ENCODE measurements at places on chromosomes 6 and 20.

- no peak for DNase-seq
These were observed 59.8 kb downstream of the IGF2R start for GRCh38 chr6:160028487-160029275.

- no peak for DNase-seq
These were observed 57.6 kb downstream of the TRERF1 start for GRCh38 chr6:42394151-42394550.

DNA sequence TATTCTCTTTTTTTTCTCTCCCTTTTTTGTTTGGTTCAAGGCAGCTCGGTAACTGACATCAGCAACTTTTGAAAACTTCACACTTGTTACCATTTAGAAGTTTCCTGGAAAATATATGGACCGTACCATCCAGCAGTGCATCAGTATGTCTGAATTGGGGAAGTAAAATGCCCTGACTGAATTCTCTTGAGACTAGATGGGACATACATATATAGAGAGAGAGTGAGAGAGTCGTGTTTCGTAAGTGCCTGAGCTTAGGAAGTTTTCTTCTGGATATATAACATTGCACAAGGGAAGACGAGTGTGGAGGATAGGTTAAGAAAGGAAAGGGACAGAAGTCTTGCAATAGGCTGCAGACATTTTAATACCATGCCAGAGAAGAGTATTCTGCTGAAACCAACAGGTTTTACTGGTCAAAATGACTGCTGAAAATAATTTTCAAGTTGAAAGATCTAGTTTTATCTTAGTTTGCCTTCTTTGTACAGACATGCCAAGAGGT lies 10.6 kb downstream of the HEY2 start:
- no peak for DNase-seq

DNA sequence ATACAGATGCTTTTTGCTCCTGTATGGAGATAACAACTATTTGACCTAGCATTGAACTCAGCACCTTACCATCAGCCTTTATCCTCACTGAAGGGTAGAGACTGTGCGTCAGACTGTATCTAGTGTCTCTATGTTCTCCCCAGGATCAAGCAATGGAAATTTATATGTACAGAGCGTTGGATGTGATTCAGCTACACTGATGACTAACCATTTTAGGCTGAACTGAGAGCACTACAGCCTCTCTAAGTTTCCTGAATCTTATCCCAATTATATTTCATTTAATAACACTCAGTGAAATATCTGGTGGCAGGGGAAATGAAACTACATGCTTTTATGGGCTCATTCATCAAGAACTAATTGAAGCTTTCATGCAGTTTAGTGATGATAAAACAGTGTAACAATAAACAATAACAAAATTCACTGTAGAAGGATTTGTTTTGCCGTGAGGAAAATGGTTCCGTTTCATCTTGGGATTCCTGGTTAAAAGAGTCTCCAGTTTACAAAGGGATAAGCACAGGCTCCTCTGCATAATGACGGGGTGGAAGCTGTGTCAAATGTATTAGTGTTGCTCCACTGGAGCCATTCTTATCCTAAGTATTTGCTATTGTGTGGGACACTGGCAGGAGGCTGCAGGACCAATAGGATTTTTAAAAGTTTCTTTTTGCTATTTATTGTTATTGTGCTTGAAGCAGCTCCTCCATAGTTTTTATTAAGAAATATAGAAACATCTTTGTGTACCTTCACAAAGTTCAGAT lies 567.6 kb upstream of the MMS22L start:
- no peak for DNase-seq

DNA sequence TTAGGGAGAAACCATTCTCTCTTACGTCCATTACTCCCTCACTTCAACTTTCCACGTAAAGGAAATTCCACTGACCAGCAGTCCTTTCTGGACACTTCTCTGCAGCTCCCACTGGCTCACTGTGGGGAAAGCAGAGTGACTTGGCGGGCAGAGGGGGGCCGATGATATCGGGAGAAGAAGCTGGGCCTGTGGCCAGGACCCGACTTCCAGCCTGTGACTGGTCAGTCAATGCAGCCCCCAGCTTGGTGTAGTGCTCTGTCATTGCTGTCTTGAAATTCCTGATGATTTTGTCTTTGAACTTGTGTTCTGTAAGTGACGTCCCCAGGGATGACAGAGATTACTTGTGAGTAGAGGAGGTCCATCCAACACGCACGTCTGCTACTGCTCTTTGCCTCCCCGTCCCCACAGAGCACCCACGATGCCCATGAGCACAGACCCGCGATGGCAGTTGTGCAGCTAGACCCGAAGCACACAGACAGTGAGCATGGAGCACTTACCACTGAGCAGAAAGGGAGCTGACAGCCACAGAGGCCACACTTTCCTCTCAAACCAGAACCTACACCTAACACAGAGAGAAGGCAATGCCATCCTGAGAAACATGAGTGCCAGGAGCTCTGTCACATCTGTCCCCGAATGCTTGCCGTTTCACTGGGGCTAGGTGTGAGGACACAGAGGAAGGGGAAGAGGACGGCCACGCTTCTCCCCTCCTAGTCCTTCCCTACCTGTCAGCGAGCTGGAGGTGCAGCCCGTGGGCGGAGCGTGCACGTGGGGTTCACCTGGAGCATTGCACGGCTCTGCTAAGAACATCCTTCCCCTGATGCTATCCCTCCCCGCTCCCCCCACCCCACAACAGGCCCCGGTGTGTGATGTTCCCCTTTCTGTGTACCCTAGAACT lies 25.7 kb downstream of the DACT2 start:
- no peak for DNase-seq

DNA sequence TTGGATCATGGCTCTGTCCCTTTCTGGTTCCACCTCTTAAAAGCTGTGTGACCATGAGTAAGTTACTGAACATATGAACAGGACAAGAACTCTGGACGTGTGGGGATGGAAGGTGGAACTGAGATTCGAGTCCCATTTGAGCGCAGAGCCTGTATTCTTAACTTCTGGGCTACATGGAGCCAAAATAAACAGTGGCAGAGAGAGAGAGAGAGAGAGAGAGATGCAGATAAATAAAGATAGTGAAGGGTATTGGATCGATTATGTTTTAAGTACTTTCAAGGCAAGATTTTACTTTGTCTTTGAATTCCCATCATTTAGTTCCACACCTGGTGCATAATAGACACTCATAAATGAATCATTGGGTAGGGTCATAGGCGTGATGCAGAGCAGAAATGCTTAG lies 39.7 kb downstream of the SLC35D3 start:
- DNase-seq = no peak

DNA sequence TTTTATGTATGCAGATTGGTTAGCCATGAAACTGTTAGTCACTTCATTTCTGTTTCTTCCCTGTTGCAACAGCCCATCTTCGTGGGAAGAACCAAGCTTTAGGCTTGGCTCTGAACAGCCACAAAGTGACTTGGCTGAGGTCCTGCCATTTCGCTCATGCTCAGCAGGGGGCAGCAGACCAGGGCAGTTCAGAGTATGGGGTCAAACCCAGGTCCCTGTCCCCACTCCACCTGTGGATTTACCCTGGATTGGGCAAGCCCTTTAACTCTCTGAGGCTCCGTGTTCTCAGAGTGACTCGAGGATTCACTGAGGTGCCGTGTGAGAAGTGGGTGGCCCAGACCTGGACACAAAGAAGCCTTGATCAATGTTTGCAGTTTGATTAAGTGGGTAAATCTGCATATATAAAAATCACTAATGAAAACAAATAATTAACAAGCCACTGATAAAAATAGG lies 19.8 kb upstream of the MAP1LC3A start:
- DNase-seq = peak; percentile 52

DNA sequence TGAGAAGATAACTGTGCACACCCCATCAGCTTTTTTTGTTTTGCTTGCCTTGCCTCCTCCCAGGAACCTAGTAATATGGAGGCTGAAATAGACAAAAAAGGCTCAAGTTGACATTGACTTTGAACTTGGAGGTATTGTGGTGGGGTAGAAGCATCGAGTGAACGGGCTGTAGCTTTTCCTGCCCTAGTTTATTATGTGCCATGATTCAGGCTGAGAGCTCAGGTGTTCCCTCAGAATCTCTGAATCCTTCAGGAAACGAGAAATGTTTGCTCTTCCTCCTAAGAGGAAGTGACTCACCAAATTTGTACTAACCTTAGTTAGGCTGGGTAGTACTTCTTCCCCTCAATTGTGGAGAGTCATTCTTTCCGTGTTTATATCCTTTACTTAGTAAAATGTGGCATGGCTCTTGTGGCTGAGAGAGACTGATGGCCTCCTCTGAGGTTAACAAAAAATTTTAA lies 98.8 kb downstream of the SASH1 start:
- no peak for DNase-seq

- DNase-seq = no peak
These were observed 208.1 kb upstream of the AGPAT4 start for GRCh38 chr6:161481786-161482516.

DNA sequence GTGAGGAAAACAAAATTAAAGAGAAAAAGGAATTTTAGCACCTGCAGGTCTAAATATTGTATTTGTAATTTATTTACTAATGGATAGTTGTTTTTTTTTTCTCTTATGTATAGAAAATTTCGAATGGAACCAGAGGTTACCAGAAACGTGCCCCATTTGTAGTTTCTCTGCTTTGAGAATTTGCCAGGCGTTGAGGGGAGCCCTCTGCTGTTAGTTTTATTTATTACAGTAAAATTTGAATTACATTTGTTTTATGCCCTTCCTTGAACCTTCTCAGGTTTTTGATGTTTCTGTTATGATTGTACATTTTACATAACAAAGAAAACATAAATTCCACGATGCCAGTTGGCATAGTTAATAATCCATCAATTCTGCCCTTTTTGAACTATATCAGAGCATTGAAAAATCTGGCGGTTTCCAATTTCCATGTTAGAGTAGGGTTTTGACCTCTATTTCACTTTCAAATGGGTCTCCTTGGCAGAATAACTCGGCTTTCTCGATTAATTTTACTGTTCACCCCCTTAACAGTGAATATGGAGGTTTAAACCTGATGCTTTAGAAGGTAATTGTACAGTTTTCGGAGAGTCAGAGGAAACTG lies 35.1 kb upstream of the RFPL4B start:
- no peak for DNase-seq

GRCh38 chr6:37207903-37208456 lies 38.0 kb downstream of the PIM1 start:
- peak; percentile 63 for DNase-seq

DNA sequence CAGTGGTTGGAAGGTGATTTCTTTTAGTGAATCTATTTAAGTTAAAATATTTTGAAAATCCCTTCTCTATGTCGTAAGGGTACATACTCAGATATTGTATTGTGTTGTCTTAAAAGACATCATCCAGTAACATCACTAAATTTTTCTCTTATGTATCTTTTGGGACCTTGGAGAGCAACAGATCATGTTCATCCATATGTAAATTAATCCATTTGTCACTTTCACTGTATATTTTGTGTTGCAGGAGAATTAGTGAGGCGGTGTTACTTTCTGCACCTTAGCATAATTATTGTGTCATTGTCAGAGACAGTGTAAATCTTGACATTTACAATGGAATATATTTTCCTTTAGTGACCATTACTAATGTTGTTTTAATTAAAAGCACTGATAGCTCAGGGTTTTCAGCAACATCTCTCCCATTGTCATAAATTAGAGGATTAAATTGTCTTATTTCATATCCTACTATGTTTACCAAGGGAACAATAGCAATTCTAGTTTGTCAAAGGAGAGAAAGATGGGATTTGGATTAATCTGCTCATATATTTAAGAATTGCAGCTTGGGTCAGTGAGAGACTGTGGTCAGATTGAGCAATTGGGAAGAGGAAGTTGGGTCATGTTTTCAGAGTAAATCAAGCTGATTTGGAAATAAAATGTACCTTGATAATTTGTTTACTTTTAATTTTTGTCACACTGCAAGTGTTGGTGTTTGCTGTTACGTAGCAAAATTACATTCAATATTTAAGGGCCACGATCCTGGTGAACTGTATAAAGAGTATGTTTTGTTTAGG lies 22.7 kb downstream of the DOK5 start:
- DNase-seq = no peak

- no peak for DNase-seq
These were observed 134.8 kb downstream of the GJA10 start for GRCh38 chr6:90028995-90029635.

GRCh38 chr6:50062051-50062450 lies 12.3 kb upstream of the DEFB112 start:
- DNase-seq = no peak

- no peak for DNase-seq
These were observed 165.0 kb upstream of the JARID2 start for GRCh38 chr6:15080895-15081294.

- DNase-seq = no peak
These were observed 60.9 kb downstream of the COL9A1 start for GRCh38 chr6:70241991-70242420.

GRCh38 chr6:127515234-127515793 lies 3.8 kb downstream of the MTCL3 start:
- DNase-seq = peak; percentile 12

GRCh38 chr20:57396984-57397692 lies 5.9 kb downstream of the RBM38 start:
- DNase-seq = no peak

DNA sequence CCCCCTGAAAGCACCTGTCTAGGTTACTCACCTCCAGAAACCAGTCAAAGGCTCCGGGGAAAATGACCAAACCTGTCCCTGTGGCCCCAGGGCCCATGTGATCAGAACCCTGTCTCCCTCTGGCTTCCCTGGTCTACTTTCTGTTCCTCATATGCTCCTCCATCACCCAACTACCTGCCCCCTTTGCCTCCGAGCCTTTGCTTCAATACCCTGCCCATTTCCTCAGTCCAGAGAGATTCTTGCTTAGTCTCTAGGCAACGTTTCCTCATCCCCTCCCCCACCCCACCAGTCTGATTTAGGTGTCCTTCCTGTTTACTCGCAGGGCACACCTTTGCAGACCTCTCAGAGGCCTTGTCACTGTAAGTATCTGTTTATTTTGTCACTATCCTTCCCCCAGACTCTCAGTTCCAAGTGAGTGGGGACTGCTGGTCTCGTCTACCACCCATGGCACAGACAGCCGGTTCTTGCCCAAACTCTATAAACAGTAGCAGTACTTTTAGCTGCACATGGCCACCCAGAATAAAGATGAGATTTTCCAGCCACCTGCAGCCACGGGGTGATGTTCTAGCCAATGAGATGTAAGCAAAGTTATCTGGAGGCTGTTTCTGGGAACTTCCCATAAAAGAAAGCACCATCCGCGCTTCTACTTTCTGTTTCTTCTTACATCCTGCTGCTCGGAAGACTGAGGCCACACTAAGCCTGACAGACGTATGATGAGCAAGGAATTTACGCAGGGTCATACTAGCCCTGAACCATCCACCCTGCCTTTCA lies 13.3 kb downstream of the ELOVL5 start:
- DNase-seq = no peak

DNA sequence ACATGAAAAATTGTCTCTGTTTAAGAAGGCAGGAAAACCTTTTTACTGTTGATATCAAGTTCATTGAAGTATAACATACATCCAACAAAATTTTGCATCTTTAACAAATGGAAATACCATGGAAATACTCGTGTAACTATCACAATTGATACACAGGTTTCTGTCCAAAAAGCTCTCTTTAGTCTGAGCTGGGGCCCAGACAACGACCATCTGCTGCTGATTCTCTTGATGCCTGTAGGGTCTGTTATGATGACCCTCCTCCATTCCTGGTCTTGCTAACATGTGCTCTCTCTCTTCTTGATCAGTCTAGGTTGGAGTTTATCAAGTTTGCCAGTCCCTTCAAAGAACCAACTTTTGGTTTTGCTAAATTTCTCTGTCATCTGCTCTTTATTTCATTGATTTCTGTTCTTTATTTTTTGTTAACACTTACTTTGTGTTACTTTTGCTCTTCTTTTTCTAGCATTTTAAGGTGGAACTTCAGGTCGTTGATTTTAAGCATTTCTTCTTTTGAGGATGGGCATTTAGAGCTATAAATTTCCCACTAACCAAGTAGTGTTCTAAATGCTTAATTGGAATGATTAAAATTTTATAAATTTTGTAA lies 116.8 kb downstream of the PSMB1 start:
- DNase-seq = no peak

Measured in progenitor cell of endocrine pancreas (in vitro differentiated cells).